NCI-H1417 treated with DMSO at 0.1 percent for 48 hours (cell line): ENCODE measurements at places on chromosomes 6 and 20.

DNA sequence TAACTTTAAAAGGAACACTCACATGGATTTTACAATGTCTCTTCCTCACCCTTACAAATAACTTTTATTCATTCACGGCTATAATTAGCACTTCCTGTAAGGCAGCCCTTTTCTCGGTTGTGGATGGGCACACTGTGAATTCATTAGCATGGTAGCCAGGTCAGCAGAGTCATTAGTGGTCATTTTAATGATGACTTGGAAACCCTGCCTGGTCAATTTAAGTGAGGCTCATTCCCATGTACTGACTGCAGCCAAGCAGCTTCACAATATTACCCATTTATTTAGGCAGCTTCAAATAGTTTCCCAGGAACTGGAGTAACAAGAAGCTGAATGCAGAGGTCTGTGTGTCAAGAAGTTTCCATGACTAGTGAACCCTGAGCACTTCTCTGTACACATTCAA, 248.8 kb downstream of the KHDC1L start:
- DNase-seq = no peak

GRCh38 chr6:44250718-44251123, 3.8 kb downstream of the HSP90AB1 start:
- no peak for DNase-seq

DNA sequence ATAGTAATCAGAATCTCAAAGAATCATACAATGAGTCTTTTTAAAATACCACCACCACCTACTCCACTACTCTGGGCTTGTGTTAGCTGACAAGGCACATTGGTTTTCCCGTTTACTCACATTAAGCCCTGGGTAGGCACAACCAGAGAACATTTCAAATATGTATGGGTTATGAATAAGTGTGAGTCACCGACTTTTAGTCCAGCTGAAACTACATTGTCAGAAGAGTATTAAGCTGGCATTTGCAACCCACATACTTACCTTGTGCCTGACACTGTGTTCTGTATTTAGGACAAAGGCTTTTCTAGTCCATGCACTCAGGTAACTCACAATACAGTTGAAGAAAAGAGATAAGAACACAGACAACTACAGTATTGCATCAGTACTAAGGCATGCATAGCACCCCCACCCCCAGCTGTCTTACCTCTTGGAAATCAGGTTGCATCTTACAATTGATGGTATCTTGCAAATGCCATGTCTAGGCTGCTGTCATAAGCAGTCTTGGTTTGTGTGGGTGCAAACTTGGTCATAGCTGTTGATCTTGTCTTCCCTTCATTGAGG, 40.3 kb upstream of the AHI1 start:
- no peak for DNase-seq

DNA sequence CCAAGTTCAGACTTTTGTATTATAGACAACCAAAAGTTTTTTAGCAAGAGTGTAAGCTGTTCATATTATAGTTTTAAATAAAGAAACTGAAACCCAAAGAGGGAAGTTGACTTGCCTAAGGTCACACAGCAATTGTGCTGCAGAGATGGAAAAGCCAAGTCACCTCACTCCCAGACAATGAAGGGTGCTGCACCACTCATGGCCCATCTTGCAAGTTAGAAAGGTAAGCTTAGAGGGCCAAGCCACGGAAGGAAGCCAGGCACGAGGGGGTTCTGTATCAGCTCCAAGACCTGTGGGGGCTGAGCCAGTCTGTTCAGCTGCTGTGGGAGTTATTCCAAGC, 860 bp downstream of the DEFB124 start:
- no peak for DNase-seq

- DNase-seq = peak; percentile 92
These were observed 35.2 kb upstream of the SASH1 start for GRCh38 chr6:148307405-148307804.

- no peak for DNase-seq
These were observed 17.0 kb downstream of the CRISP1 start for GRCh38 chr6:49849213-49849907.

DNA sequence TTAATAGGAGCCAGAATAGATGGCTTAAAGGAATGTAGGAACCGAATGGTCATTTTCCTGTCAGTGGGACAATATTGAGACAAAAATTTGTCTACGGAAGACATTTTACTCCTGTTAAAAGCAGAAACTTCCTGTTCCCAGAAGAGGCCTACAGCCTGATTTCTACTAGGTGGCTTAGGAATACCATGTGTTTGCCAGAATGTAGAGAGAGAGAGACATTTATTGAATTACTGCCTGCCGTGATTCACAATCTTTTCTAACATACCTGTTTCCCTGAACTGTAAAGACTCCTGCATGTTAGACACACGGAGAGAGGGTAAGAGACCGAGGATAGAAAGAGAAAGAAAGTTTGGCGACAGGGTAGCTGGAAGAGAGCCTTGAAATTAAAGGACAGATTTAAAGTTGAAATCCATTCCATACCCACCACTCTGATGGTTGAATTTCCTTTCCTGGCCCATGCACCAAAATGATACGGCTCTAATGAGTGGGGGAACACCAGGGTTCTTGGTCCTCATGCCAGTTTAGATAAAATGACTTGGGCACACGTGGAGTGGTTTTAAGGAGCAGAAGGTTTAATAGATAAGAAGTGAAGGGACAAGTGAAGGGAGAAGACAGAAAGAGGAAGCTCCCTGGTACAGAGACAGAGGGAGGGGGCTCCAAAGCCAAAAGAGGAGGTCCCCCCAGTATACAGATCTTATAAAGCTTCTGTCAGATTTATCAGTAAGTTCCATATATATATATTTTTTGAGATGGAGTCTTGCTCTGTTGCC, 22.5 kb downstream of the NCOA3 start:
- DNase-seq = no peak

GRCh38 chr6:26554697-26555504, 16.7 kb downstream of the HMGN4 start:
- no peak for DNase-seq

DNA sequence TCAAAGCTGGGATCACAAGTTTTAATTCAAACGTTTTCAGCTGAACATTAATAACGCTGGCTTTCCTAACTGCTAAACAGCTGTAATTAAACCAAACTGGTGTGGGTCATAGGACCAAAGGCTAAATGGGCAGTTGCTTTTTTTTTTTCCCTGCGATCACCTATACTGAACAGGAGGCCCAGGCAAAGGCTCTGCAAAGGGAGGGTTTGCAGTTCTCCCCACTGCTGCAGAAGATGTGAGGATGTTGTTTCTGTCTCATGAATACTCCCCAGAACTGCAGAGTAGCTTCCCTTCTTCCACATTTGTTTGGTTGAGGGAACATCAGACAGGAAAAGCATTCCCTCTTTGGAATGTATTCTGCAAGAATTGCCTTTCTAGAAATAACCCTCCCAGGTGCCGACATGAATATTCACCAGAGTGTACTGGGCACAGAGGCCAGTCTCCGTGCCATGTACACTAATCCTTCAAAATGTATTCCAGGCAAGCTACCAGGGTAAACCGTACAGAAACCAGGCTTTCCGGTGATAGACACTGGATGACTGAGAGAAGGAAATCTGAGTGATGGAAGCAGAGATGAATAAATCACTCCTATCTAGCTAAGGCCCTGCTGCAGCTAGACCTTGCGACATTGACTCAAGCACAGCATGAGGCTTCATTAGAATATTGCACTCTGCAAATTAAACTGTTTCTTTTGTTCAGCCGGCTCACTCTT, 370.1 kb downstream of the BTBD9 start:
- no peak for DNase-seq

GRCh38 chr6:131336596-131336995, 201.3 kb downstream of the AKAP7 start:
- no peak for DNase-seq

DNA sequence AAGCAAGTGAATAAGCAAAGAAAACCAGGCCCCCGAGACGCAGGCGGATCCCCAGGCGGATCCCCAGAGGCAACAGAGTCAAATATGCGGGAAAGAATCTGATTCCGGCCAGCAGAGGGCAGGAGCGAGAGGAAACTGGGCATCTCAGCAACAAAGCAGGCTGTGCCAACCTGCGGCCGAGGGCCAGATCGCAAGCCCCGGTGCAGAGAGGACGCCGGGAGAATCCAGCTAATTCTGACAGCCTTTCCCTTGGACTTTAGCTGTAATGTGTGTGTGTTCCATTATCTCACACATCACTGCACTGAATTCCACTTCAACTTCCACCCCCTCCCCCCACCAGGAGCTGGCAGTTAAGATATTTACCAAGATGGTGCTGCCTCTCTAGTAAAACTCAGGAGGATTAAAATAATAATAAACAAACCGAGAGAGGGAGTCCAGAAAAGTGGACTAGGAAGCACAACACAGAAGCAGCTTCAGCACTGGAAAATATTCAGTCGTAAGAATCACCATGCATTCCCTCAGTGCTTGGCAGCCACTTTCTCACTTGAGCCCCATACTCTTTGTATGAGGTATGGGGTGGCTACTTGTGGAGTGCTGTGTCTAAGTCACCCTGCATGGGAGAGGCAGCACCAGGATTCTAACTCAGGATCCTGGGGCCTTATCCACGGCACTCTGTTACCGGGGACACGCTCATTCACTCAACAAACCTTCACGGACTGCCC, 66.2 kb upstream of the SNX9 start:
- DNase-seq = peak; percentile 67

- no peak for DNase-seq
These were observed 65.4 kb upstream of the ZNFX1 start for GRCh38 chr20:49343246-49343645.

DNA sequence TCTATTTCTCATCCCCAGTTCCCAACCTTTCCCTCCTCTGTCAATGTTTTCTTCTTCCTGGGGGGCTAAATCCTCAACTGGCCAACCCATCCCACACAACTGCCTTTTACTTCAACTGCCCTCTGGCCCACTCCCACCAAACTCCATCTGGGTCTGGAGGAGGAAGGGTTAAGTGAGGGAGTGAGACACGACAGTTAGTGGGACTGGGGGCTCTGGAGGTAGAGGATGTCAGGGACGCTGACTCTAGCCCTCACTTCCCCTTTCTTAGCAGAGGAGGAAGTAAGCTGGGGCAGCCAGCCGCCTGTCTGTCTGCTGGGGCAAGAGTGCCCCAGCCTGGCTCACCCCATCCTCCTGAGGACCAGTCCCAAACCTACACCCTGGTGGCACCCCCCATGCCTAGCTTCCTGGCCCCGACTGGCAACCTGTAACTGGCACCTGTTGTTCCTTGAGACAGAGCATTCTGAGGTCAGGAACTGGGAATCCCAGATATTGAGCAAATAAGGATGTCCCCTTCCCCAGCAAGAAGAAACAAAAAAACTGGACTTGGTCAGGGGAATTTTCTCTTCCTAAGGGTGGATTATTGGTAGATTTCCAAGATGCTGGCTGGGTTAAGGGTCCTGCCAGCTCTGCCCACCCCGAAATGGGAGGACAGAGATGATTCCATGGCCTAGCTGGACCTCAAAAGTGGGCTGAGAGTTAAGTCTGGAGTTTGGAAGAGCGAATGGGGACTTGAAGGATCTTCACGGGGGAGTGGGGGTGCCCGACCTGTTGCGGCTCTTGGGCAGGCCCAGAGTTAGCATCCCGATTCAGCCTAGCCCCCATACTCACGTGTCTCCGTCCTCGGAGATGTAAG, 971 bp downstream of the NFKBIE start:
- DNase-seq = no peak

DNA sequence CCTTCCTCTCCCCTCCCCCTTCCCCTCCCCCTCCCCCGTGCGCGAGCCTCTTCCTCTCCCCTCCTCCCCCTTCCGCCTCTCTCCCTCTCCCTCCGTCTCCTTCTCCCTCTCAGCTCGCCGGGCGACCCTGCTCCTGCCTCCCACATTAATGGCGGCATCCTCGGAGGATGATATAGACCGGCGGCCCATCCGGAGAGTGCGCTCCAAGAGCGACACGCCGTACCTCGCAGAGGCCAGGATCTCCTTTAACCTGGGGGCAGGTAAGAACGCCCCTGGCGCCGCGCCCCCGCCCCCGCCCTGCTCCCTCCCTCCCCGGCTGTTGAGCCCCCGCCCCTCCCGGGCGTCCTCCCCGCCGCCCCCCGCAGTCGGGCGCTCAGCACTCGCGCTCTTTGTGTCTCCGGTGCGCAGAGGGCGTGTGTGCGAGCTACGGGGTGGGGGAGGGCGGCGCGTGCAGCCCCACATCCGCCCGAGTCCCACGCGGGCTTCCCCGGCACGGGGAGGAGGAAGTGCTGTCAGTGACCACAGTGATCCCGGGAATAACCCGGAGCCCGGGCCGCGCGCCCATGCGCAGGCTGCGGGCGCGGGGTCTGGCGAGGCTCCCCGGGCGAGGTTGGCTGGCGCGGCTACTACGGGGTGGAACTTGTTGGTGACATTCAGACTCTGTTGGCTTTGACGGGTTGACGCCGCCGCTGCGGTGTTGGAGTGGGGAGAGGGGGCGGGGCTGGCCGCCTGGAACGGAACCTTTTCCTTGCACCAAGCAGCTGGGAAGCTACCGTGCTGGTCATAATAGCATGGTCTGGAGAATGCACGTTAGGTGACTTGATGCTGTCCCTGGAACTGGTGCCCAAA, 33.2 kb downstream of the PHACTR1 start:
- DNase-seq = peak; percentile 33

- DNase-seq = no peak
These were observed 5.1 kb downstream of the OR2H1 start for GRCh38 chr6:29462022-29462421.

DNA sequence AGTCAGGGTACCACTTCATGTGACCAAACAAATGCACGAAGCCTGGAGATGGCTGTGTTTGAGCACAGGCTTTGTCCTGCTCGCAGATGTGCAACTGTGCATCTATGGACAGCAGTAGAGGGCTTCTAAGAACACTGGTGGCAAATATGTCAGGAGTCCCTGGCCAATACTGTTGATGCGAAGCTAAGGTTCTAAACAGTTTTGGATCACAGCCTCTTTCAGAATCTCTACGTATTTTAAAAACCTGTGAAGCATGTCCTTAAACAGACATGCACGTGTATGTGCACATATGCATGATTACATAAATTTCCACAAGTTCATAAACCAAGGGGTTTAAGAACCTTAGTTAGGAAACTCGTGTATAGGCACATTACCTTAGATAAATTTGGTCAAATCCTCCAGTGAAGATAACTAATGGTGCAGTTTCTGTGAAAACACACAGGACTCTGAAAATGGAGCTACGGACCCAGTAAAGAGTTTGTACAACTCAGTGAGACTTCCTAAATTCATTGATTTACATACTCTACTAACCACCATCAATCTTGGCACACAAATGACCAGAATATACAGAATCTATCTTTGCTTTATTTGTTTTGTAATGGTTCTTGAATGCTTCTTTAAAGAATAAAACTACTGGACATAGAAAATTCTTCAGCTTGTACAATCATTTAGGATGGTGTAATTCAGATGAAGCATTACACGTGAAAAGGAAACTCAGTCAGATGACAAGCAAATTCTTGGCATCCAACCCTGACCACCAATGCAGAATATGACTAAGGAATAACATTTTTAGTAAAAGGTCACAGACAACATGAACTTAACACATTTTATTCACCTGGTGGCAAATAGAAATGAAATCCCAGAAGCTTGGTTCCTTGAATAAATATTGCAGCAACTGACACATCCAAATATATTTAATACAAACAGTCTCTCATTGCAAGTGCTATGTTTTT, 27.4 kb downstream of the KCNQ5 start:
- DNase-seq = no peak
